GDM1 (cell line): ENCODE measurements at places on chromosomes 4 and X.

DNA sequence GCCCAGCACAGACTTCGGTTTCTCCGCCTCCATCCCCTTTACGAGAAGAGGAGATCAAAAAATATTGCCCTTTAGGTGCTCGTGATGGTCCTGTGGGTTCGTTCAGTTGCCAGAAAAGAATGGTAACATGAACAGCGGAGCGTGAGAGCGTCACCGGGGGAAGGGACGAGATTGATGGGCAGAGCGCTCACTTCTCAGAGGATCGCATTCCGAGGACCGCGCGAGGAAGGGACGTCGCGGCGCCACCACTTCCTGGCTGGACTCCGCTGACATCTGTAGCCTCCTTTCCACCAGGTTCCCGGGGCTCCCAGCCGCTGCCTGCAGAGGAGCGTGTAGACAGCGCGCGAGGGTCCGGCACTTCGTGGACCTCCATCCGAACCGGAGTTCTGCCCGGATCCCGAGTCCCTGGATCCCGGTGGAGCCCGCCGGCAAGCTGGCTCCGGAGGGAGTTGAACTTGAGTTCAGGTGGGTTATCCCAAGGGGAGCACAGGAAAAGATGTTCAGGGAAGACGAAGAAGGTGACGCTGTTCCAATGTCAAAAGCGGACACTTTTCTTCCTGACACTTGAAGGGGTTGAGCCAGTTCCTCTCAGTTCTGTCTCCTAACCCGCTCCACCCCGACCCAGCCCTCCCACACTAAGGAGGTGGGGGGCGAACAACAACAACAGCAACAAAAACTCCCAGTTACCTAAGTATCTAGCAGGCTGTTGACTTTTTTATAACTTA is 484 bp downstream of the GALNTL6 start:
- DNase-seq, result no peak

DNA sequence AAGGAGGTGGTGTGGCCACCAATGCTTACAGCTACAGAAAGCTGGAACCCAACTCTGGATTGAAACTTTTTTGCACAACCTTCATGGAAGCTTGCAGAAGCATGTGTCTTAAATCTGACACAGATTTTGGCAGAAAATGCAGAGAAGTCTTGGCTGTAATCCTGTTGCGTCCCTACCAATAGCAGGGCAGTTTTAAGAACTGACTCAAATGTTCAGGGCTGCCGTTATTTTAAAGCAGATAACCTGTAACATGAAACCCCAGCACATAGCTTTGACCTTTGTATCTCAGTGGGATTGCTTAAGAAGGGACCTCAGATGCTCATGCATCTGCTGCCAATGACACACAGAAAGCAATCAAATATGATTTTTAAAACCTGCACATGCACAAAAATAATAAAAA is at the start of gene VEGFD:
VEGFD (minus strand) TSS at position 110 of the 400 bp plus-strand sequence. CDS start 467 bp downstream, outside the sequence.
- no peak for DNase-seq

DNA sequence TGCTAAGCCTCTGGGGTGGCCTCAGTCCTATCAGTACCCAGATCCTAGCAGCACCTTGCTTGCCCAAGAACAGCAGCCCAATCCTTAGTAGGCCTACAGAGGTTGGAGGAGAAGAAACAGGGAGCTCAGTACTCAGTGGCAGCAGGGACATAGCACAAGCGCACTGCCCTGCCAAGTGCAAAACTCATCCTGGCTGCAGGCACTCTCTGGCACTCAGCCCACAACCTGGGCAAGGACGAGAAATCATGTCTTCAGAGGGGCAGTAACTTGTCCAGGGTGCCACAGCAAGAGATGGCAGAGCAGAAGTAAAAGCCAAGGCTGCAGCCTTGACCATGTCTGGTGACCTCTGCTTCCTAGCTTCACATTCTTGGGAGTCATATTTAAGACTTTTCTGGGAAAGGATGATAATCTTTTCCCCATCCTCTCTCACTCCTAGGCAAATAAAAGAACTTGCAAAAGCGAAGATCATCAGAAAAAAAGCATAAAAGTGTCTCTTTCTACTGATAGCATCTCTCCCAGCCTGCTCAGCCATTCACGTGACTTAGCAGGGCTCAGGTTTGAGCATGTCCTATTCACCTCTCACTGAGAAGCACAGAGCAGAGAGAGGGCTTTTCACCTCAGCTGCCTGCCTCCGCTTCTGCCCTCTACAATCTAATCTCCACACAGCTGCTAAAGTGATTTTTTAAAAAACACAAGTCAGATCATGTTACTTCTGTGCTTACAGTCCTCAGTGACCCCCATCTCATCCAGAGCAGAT is 37.2 kb upstream of the MAGEA4 start:
- DNase-seq, result no peak

GRCh38 chr4:7818399-7818911 is 121.2 kb downstream of the AFAP1 start:
- DNase-seq, result no peak

- no peak for DNase-seq
Observed at GRCh38 chr4:38160487-38161207, 200.4 kb downstream of the PTTG2 start.

DNA sequence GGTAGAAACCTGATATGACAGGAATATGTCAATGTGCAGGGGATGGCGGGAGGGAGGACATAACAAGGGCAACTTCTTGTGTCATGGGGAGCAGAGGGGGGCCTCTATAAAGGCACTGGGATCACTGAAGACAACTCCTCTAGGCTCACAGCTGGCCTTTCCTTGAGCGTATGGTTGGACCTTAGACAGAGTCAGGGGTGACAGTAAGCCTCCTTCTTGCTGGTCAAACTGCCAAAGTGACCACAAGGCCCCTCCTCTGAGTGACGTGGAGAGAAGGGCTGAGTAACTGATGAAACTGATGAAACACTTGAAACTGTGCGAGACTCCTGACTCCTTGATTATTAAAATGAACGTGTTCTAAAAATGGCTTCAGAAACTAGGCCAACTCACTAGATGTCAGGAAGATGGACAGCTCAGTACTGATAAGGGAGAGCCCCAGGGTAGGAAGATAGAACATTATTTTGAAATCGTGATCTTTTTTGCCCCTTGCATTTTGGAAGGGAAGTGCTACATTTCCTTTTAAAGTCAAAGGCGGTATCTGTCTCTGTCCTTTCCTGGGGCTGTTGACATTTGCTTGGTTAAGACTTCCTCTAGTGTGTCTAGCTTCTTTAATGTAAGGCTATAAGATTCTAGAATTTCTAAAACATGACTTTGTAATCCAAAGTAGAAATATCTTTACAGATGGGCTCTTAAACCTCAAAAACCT is 1.6 kb downstream of the RAB33A start:
- peak; percentile 60 for DNase-seq

DNA sequence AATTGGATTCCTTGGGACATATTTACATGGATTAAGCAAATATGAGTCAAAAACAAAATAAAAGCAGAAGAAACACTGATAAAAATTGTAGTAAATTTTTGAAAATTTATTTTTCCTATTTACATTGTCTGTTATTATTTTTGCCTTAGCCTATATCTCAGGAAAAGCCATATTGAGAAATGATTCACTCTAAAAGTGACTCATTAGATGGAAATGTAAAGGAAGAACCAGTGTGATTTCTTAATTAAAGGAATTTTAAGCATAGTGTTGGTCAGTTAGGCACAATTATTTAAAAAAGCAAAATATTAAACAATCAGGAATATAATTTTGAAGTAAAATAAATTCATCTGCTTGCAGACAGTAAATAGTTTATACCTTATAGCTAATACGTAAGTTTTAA is 167.4 kb upstream of the NAP1L5 start:
- DNase-seq, result no peak

DNA sequence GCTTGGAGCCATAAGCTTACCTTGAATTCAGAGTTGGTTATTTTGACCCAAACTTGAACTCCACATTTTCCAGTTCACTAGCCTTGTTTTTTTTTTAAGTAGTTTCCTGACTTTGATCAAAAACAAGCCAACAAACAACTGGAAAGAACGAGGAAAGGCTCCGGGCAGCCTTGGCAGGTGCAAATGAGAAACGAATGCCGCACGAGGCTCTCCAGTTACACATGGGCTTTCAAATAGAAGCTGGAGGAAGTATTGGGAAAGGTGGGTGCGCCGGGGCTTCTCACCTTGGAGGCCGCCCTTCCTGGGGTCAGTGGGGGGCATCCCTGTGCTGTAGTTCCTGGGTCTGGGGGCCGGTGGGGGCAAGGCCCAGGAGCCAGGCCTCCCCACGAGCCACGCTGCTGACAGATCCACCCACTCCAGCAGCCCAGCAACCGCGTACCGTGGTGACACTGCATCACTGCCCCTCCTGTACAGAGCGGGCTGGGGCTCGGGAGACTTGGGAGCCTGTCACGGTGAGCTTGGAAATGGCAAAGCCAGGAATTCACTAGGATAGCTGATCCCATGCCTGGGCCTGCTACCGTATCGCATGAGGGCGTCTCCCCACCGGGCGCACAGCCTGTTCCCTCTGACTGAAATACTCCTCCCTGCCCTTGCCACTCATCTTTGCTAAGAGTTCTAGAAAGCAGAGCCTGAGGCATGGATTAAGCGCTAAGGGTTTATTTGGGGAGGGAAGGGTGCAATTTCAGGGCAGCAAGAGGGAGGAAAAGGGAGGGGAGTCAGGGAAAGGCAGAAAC is 50.9 kb upstream of the ADRA2C start:
- no peak for DNase-seq

DNA sequence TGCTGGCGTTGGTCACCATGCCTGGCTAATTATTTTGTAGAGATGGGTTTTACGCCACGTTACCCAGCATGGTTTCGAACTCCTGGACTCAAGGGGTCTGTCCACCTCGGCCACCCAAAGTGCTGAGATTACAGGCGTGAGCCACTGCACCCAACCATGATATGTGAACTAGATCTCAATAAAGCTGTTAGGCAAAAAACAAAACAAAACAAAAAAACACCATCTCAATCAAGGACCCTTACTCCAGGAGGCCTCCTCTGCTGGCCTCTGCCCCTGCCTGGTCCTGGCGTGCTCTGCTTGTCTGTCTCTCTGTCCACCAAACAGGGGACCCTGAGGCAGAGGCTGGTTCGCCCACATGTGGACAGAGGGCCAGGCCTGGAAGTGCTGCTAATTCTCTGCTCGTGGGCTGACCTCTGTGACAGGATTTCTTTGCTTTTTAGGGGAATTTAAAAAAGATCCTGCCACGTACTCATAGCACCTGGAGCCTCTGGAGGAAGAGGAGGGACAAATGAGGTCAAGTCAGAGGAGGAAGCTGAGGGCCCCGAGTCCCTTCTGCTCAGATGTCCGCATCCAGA is 32.7 kb upstream of the WFS1 start:
- DNase-seq, result no peak

- DNase-seq, result no peak
Observed at GRCh38 chrX:40579900-40580536, 752 bp upstream of the ATP6AP2 start.

DNA sequence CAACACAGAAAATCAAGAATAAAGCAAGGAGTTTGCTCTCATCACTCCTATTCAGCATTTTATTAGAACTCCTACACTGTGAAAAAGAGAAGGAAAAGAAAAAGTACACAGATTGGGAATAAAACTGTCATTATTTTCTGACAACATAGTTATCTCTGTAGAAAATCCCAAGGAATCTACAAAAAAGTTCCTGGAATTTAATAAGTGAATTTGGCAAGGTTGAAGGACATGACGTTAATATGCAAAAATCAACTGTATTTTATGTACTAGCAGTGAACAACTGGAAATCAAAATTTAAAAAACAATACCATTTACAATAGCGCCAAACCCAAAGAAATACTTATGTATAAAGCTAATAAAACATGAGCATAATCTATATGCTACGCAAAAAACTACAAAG is 26.3 kb downstream of the CHIC2 start:
- no peak for DNase-seq

- no peak for DNase-seq
Observed at GRCh38 chr4:42339935-42340406, 57.3 kb upstream of the SHISA3 start.

DNA sequence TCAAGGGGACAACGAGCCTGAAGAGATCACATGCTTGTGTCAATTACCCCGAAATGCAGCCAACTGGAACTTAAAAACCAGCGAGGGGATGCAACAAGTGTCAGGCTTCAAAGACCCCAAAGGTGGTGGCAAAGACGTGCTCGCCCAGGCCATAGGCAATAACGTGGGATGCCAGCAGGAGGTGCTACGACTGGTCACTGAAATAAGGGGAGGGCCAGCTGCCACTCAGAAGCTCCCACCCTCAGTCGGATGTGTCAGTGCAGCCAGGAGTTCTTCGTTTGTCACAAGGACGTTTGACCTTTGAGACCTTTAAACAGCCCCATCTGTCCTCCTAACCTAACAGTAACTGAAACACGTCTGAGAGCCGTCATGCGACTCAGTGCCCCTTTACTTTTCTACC is 556.8 kb upstream of the PCDH10 start:
- DNase-seq, result no peak

GRCh38 chrX:150028692-150029091 is 90.4 kb upstream of the EOLA2 start:
- DNase-seq, result no peak

DNA sequence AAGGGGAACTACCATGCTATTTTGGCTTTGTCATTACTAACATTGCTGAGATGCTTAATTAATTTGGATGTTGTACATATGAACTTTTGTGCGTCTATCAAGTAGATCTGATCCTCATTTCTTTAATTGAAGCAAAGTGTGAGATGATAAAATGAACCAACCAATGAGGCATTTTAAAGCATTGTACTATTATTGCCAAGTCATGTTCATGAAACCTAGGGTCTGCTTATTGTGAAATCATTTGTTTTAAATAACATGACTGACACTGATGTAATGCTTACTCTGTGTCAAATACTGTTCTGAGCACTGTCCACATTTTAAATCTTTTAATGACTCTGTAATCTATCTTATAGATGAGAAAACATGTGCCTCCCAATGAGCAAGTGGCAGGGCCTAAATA is 57.7 kb downstream of the C4orf33 start:
- no peak for DNase-seq

- no peak for DNase-seq
Observed at GRCh38 chr4:151792995-151793394, 32.2 kb upstream of the GATB start.

- DNase-seq, result no peak
Observed at GRCh38 chrX:133745349-133745748, 240.0 kb downstream of the GPC3 start.

DNA sequence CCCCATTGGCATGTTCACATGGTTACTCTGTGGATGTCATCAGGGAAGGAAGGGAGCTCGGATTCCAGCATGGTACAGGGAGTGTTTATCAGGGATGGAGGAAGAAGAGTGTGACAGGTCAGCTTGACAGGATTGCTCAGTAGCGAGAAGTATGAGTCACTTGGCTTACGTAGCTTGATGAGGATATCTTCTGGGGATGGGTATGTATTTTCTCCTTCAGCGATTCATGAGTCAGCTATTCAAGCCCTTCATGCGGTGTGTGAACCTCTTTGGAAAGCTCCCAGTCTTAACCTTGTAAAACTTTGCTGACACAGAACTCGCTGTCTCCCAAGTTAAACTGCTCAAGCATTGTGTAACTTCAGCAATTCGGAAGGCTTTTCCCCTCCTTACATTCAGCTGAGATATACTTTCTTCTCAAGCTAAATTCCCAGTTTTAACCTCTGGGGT is 275.4 kb downstream of the ARHGAP10 start:
- DNase-seq, result no peak
